ENCODE measurements at places on chromosomes 12 and 14. TPM values are rescaled to one million over a fixed set of nuclear protein-coding genes. Genes with fewer than 3 reads are reported as not detected.

DHRS1 gene
- total RNA-seq, result 11.1 TPM

NOVA1 gene
- total RNA-seq, result 4.2 TPM

MSI1 gene
- total RNA-seq, result 1.5 TPM

STYK1 gene
- total RNA-seq, result 0.11 TPM

CCDC88C gene
- total RNA-seq, result 6.3 TPM

TMTC3 gene
- total RNA-seq, result 9.1 TPM

RAB21 gene
- 49.6 TPM for total RNA-seq

MYL6 gene
- total RNA-seq, result 2,154 TPM

C12orf54 gene
- total RNA-seq, result not detected

C14orf132 gene
- total RNA-seq, result 9.9 TPM

CYP27B1 gene
- 2.9 TPM for total RNA-seq

MMP17 gene
- total RNA-seq, result 11.8 TPM

CCDC198 gene
- 1.8 TPM for total RNA-seq

RNASE11 gene
- total RNA-seq, result not detected

TMEM106C gene
- 125 TPM for total RNA-seq

SIRT4 gene
- total RNA-seq, result 0.65 TPM

All from A549 treated with dexamethasone at 1 μM for 4 hours (cell line).